Daoy (cell line): ENCODE measurements at places on chromosomes 11 and 22. TPM values are rescaled to one million over a fixed set of nuclear protein-coding genes. Genes with fewer than 3 reads are reported as not detected.

UBQLN3 gene
- total RNA-seq = not detected in 2 replicates

DNA sequence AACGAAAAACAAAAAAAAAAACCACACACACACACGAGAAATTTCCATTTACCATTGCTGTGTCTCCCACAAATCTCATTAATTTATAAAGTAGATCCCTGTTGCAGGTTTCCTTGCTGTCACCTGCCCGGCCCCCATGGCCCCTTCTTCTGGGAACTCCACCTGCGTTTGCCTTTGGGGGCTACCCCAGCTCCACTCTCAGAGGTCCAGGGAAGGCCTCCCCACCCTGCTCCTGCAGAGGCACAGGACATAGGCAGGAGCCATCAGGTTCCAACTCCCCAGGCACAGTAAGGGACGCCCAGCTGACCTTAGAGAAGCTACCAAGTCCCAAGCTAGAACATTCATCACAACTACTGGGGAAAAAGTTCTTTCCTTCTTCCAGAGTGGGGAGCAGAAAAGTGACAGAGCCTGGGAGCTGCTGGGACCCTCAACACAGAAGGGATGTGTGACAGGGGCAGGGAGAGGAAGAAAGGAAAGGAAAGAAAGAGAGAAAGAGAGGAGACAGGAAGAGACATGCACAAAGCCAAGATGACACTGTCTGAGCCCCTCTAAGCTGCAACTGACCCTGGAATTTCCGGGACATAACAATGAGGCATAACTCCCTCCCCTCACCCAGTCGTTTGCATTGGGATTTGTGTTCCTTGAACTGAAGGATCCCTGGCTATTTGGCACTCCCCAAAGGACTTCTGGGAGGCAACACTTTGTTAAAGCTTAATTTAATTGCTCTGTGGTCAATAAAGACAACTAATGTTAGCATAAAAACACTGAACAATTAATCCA lies 175.7 kb downstream of the SHANK2 start:
- no peak for DNase-seq

DNA sequence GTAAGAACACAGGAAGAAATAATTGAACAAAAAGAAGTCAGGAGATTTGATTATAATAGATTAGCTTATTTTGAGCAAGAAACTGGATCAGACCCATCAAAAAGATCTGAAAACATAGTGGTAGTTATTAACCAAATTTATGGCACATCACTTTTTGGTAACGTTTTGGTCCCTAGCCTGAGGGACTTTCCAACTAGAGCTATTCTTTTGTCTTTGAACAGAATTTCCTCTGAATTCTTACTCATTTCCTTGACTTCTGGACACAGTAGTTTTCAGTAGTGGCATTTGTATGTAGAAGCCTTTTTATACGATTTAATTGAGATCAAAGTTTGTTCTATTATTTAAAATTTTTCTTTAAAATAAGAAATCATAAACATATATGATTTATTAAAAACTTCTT lies 96.5 kb upstream of the PDGFD start:
- no peak for DNase-seq

GRCh38 chr22:21937821-21938070 lies 14.9 kb downstream of the PPM1F start:
- DNase-seq = no peak
